ENCODE measurements at places on chromosomes 1 and 21.

DNA sequence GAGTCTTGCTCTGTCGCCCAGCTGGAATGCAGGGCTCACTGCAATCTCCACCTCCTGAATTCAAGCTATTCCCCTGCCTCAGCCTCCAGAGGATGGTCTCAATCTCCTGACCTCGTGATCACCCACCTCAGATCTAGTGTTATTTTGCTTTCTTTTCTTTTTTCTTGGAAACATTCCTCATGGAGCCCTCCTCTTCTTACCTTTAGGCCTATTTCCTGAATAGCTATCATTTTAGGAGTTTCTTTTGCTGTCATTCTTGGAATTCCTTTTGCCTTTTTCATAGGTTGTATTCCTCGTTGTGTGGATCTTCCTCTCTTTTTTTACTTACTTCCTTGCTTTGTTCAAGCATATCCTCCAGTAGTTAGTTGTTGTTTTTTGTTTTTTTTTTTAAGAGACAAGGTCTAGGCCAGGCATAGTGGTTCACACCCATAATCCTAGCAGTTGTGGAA lies 173.8 kb downstream of the RASAL2 start:
- no peak for DNase-seq

- DNase-seq: no peak
Observed at GRCh38 chr1:84957966-84958365, 38.9 kb downstream of the MCOLN2 start.

DNA sequence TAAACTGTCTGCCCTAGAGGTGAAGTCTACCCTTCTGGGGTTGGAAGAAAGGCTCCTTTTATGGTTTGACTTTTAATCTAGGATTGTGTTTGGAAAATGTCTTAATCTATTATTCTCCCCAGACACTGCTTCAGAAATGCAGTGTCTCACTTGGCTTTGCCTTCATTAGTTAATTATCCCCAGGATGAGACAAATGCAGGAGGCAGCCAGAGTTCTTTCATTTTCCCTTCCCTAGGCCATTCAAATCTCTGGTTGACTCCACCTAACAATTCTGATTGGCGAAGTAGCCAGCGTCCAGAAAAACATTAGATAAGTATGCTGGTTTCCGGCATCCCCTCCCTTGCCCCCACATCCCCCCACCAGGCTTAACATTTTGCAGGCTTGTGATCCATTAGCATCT lies 325.8 kb upstream of the PBX1 start:
- no peak for DNase-seq

GRCh38 chr1:31939484-31940329 lies 1.5 kb upstream of the PTP4A2 start:
- DNase-seq: no peak

GRCh38 chr1:145843031-145843430 lies 2.4 kb upstream of the NUDT17 start:
- no peak for DNase-seq

GRCh38 chr21:25179116-25179515 lies 428.2 kb downstream of the MRPL39 start:
- no peak for DNase-seq

DNA sequence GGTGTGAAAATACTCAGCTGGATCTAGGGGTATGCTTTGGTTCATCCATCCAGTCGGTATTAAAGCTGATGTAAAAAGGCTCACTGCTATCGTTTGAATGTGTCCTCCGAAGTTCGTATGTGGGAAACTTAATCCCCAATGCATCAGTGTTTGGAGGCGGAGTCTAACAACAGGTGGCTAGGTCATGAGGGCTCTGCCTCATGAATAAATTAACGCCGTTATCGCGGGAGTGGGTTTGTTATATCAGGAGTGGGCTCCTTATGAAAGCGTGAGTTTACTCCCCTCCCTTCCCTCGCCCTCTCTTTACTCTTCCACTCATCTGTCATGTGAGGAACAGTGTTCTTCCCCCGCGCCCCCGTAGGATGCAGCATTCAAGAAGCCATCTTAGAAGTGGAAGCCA lies 48.9 kb upstream of the ZNF281 start:
- no peak for DNase-seq

DNA sequence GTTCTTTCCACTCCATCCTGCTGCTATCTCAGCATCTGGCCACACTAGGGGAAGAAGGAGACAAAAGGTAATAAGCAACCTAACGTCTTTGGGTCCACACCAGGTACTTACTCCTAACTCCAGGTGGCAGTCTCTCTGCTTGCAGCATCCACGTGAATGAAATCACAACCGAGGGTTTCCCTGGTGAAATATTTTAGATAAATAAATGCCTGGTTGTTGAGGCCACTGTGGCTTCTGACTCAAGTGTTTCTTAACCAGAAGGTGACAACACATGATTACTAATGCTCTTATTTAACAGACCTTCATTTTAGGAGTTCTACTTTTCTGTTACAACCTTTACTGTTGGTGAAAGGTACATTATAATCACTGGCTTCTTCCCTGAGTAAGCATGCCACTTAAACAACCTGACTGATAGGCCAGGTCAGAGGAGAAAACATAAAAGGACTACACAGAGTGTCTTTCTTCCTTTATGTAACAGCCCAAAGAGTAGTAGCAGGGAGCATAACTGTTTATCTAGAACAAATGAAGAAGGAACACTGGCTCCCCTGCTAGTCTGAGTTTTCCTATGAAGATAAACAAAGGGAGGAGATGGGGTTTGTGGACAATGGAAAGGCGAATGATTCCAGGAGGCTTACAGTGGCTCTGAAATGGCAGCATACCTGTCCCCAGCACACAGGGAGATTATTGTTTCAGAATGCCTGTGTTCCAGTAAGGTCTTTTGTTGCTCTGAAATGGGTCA lies 59.9 kb downstream of the SYT6 start:
- DNase-seq: no peak

DNA sequence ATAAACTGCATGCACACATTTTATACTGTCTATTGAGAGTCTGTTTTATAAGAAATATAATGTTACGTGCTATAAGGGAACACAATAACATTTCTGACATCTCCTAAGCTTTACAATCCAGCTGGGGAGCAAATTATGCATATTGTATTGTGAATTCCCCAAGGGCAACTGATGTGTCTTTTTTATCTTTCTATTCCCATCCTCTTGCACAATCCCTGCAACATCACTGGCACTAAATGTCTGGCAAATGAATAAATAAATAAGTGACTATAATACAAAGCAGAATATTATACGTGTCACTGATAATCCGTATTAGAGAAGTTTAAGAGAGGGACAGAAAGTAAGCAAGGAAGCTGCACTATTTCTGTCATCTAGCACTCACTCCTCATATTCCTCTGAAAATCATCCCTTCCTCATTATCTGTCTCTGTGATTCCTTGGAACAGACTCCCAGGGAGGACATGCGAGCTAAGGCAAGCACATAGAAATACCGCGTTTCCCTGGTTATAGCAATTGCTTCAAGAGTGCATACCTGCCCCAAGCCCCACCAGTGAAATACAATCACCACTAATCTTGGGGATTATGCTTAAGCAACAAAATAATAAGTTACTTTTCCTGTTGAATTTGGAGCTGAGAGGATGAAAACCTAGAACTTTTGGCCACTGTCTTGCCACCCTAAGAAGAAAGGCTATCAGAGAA lies 205.4 kb downstream of the SMYD3 start:
- DNase-seq: no peak

GRCh38 chr1:94105581-94105952 lies 15.4 kb downstream of the ABCA4 start:
- no peak for DNase-seq

DNA sequence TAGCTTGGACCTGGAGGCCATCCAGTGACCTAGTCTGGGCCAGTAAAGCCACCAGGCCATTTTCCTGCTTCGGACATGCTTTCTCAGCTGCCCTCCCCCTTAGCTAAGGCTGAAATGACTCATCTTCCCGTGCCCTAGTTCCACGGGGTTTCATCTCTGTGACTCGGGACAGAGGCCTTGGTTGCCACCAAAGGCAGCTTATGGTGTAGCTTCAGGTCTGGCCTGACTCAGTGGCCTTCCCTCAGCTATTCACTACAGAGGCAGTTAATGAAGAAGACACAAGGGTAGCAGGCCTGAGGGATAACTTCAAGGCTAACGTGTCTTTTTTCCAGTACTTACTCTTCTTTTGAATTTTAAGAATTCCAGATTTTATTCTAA lies 82.4 kb downstream of the PBX1 start:
- DNase-seq: no peak

GRCh38 chr1:101732261-101732660 lies 264.5 kb downstream of the OLFM3 start:
- DNase-seq: no peak

DNA sequence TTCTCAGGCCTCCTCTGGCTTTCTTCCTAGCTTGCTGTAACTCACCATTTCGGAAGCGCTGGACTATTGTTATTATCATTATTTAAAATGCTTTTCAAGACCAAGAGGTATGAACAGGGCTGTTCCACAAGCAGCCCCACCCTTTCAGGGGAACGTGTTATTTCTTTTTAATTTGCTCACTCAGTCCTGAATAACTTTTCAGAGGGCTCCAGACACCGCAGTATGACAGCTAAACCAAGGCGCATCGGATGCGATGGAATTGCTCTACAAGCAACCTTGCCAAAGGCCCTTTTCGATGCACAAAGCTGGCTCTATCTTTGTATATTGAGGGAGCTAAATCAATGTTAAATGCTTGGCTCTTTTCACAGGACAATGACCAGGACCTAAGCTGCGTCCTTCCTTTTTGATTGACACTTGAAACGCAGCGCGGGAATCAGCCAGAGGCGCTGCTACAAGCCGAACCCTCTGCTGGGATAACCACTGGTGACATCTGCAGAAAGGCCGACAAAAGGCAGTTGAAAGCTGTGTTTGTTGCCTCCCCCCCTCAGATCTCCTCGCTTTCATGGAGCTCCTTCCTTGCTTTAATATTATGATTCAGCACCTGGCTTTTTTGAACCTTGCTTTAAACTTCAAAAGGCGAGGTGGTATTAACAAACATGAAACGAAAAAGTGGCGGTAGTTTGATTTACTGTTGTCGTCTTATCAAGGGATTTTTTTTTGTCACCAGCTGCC lies 204.7 kb upstream of the PROX1 start:
- DNase-seq: no peak

DNA sequence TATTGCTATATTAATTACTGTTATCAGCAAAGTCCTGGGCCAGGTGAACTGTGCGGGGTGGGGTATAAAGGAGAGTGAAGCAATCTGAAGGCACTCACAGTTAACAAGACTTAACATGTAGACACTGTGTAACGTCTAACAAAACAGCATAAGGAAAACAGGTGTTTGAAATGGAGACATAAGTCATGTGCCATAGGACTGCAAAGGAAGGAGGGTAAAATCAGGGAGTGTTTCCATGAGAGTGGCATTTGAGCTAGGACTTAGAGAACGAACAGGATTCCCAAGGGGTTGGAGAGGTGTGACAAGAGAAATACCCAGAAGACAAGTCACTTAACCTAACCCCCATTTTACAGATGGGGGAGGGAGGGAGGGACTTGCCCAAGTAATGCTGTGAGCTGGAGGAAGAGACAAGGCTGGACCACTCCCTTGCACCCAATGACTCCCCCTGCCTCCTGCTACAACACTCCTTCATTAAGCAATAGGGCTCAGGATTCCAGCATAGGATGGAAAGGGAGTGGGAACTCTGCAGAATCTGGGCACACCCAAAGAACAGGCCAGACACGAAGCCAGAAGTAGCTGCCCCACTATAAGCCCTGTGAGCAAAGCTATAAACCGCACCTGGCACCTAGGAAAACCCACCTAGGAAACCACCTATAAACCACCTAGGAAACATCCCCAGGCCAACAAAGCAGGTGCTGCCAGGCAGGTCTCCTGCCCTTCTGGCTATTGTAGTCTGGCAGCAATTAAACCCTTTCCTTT lies 6.6 kb downstream of the PEF1 start:
- no peak for DNase-seq

DNA sequence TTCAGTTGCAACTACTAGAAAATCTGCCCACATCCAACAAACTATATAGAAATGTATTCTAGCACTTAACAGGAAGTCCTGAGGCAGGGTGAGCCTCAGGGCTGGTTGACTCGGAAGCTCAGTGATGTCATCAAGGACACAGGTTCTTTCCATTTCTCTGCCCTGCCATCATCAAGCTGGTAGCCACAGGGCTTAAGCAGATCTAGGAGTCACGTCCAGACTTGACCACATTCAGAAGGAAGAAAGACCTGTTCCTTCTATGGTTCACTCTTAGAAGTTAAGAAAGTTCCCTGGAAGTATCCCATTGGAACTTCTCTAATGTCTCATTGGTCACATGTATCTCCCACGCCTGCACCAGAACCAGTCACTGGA lies 438.1 kb downstream of the PRDM2 start:
- no peak for DNase-seq

DNA sequence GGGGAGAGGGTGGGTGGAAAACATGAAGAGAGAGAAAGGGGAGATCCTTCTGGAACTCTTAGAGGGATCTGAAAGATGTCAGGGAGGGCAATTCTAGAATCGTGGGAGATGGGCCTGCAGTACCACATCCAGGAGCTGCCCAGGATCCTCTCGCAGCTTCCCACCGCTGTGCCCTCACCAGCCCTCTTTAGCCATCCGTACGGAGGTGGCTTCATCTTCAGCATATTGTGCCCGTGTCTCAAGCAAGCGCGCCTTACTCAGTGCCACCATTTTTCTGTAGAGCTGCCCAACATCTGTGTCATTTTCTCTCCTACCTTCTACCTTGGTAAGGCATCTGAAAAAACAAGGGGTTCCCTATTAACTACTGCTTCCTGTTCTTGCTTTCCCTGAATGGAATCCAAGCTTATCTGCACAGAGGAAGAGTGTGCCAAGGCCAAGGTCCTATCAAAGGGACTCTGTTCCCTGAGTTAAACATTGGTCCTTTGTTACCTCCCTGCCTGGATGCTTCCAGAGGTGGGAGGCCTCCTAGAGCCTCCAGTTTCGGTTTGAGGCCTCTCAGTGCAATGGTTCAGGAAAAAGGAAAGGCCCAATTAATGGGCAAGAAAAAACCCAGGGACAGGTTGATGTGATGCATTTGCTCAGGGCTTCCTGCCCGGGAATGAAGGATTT lies 23.2 kb downstream of the C1orf116 start:
- DNase-seq: no peak

GRCh38 chr1:168442931-168443330 lies 100.9 kb downstream of the XCL2 start:
- DNase-seq: no peak

- DNase-seq: no peak
Observed at GRCh38 chr1:31222176-31222575, 17.5 kb downstream of the NKAIN1 start.

- DNase-seq: no peak
Observed at GRCh38 chr1:85484264-85484663, 19.3 kb upstream of the DDAH1 start.

DNA sequence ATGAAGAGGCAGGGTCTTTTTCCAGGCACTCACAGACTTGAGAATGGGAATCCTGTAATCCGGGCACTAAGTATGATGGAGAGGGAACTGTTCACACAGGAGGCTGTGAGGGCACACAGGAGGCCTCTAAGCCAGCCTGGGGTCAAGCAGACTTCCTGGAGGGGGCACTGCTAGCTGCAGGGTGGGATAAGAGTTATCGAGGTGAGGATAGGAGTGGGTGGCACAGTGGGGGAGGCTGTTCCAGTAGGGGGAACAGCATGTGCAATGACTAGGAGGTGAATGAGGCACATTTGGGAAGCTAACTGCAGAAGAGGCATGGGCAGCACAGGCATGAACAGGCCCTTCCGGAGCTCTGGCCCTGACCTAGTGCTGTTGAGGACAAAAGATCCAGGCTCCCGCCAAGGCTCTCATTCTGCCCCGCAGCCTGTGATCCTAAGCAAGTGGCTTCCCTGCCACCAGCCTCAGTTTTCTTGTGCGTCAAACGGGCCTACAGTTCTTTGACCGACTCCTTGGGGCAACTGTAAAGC lies 216.7 kb downstream of the TRABD2B start:
- DNase-seq: no peak
